ENCODE measurements at places on chromosomes 16 and 17.

DNA sequence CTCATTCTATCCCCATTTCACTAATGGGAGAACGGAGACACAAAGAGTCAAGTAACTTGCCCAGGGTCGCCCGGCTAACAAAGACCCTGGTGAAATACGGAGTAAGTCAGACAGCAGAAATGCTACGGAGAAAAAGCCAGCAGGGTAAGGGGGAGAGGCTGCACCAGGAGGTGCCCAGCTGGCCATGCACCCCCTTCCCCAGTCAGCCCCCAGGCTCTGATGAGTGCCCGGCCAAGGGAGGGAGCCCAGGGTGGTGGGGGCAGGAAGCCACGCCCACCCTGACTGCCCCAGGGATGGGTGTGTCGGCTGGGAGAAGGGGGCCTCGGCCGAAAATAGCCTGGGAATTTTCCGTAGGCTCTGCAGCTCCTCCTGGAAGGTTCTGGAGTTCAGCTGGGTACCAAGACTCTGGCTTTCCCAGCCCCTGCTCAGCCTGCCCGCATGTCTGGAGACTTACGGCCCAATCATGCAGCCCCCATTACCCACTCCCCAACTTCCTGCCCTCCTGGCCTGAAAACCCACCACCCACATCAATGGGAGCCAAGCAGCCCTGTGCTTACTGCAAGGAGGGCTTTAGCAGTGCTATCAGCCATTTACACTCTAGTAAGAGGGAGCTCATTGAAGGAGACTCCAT, 4.2 kb downstream of the CARHSP1 start:
- no peak for DNase-seq

- no peak for DNase-seq
Measured at GRCh38 chr17:491086-492021, 138.7 kb upstream of the RPH3AL start.

DNA sequence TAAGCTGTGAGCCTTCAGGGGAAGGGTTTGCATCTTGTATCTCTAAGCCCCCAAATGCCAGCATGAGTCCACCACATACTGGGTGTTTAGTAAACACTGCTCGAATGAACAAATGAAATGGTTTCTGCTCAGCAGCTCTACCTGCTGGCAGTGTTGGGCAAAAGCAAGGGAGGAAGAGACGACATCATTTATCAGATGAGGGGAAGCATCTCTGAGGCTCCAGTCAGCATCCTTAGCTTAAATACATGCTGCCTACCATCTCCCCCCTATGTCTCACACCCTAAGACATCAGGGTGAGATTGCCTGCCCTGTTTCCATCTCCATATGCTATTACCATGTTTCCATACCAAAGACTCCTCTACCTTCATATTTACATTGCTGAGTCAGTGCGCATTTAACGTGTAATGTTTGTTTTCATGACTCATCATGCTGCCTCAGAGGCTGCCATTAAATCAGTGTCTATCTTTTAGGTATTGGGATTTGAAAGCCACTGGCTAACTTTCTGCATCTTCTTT, 379.8 kb downstream of the UTP18 start:
- no peak for DNase-seq

- DNase-seq, result peak; percentile 69
Measured at GRCh38 chr17:68399638-68400403, 57.5 kb downstream of the WIPI1 start.

GRCh38 chr16:19808061-19808641, 76.5 kb downstream of the GPRC5B start:
- DNase-seq, result peak; percentile 48

DNA sequence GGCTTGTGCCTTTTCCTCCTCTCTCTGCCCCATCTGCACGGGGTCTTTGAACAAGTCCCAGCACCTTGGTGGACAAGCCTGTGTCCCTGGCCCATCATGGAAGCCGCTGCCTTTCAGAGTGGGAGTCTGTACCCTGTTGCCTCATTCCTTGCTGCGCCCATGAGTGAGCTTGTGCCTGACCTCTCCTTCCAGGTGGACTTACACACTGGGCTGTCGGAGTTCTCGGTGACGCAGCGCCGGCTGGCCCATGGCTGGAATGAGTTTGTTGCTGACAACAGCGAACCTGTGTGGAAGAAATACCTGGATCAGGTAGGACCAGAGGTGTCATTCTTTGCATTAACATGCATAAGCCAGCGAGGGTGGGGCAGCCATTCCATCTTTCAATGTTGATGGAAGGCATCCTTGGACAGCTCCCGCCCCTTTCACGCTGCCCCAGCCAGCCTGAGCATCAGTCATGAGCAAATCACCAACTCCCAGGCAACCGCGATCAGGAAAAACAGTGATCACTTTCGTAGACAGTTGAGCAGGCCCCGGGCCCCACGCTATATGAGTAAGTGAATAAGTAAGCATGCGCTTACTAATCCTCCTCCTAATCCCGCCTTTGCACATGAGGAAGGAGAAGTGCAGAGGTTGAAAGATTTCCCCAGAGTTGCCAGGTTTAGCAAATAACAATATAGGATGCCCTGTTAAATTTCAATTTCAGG, 36.8 kb downstream of the ATP2C2 start:
- no peak for DNase-seq

DNA sequence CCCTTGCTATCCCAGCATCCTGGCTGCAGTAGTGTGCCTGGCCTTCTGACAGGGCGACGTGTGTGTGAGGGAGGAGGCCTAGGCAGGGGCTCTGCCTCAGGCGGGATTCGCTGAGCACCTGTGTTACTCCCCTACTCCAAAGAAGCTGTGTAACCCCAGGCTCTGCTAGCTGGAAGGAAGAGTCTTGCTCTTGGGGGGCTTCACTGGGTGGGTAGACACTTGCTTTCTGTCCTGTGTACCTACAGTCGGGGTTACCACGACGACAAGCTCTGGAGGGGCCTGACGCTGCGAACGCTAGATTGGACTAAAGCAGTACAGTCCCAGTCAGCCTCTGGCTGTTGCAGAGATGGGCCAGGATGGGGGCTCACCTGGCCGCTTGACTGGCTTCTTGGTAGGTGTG, 9.5 kb downstream of the EXOC7 start:
- no peak for DNase-seq

- DNase-seq, result no peak
Measured at GRCh38 chr16:4628283-4628682, 3.7 kb downstream of the MGRN1 start.

DNA sequence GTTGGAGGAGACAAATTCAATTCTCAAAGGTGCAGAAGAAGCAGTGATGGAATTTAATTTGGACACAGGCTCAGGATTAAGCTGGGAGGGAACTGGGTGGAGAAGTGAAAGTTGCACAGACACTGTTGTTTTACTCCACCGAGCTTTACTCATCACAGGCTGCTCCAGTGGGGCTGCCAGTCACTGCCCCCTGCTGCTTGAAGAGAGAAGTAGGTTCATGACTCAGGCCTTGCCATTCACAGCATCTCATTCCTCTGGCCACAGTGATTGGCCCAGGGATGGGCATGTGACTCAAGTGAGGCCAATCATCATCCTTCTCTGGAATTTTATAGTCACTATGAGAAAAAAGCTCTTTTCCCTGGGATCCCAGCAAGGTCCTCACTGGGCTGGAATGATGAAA, 11.8 kb downstream of the GNAO1 start:
- DNase-seq, result peak; percentile 30

GRCh38 chr17:48219617-48220016, 112.1 kb downstream of the SNX11 start:
- no peak for DNase-seq
